ENCODE measurements at places on chromosomes 4 and X.

DNA sequence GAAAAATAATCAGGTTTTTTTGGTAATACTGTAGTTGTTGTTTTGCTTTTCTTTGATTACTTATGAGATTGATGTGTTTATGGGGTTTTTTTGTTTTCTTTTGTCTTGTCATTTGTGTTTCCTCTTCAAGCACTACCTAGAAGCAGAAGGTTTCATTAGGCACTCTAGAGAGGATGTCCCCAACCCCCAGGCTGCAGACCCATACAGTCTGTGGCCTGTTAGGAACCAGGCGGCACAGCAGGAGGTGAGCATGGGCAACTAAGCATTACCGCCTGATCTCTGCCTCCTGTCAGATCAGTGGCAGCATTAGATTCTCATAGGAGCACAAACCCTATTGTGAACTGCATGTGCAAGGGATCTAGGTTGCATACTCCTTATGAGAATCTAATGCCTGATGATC is 22.9 kb upstream of the NOCT start:
- DNase-seq = no peak

DNA sequence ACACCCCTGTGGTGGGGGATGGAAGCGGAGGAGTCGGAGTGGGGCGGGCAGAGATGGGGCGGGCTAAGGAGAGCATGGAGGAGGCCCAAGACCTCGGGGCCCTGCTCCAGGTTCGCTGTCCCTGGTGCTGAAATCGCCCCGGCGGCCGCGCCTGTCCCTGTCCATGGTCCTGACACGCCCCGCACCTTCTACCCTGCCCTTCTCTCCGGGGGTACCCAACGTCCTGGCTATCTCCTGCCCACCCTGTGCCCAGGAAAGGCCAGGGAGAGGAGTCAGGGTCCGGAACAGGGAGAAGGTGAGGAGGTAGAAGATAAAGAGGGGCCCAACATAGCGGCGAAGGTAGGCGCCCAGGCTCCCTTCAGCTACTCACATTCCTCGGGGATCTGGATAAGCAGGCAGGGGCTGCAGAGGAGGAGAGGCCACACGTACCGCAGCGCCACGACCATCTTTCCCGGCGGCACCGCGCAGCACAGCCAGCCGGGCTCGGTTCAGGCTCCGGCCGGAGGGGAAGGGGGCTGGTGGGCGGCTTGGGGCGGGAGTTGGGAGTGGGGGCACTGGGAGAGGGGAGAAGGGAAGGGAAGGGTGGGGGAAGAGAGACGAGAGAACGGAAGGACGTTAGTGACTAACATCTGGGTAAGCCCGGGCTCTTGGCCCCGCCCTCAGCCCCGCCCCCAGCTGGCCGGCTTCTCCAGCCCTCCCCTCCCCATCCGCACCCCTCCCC is 10.4 kb downstream of the L1CAM start:
- DNase-seq = peak; percentile 28

- DNase-seq = peak; percentile 63
These were observed 42.3 kb upstream of the LNX1 start for GRCh38 chr4:53633608-53634007.

- no peak for DNase-seq
These were observed 442.7 kb downstream of the RPA4 start for GRCh38 chrX:97326456-97326855.

GRCh38 chr4:83180431-83180968 is 66.0 kb upstream of the PLAC8 start:
- peak; percentile 97 for DNase-seq

- DNase-seq = no peak
These were observed at the start of gene MAGED2 for GRCh38 chrX:54807524-54808108. Gene MAGED2, plus strand, starts transcription at chrX:54807745. Its CDS starts 1,587 bp downstream, at chrX:54809332.

DNA sequence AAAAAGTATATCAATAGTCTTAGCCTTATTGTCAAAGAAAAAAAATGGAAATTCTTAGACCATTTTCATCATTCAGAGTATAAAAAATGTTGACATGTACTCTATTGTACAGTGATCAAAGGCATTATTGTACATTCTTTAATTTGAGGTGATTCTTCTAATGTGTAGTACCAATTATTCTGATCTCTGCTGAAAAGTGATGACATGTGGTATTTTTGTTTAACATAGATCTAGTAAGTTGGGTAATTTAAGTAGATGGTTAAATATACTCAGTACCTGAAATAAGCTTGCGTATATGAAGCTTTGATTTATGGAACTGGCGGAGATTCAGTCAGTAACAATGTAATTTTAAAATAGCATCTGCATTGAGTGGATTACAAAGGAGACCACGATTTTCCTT is 5.1 kb downstream of the TENM3 start:
- no peak for DNase-seq

DNA sequence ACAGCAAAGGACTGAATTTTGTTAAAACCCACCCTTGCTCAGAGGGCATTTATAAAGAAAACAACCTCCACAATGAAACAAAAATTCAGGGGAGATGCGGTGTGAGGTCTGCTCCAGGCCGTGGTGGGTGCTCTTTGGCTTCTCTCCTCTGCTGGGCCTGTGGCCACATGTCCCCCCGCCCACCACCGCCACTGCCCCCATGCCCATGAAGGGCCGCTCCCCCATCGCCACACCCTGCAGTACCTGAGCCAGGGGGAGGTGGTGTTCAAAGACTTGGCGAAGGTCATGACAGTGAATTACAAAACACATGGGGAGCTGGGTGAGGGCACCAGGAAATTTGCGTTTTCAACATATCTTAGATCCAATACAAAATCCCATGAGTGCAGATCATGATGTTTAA is 14.2 kb upstream of the CFAP299 start:
- no peak for DNase-seq

DNA sequence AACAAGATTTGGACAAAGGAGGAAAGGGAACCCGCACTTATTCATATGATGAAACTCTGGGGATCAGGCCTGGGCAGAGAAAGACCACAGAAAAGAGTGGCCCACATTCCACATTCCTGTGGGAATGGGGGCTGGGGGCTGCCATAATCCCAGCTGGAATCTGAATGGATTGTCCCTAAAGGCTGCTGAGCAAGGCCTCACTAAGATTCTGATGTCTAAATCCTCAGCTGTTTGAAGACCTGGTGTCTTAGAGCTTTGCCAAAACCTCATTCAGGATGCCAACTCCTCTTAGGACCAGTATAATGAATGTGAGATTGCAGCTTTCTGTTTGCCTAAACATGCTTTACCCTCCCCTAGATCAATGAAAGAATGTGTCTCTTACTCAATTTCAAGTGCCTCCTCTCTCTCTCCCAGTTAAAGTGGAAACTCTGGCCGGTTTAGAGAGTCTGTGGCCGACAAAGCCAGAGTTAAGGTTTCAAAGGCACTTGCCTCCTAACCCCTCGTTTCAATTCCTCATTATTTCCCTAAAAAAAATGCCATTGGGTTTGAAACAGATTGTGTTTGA is 33.3 kb upstream of the GPC4 start:
- no peak for DNase-seq

- peak; percentile 67 for DNase-seq
These were observed 75.4 kb downstream of the KDM6A start for GRCh38 chrX:44948406-44948805.

DNA sequence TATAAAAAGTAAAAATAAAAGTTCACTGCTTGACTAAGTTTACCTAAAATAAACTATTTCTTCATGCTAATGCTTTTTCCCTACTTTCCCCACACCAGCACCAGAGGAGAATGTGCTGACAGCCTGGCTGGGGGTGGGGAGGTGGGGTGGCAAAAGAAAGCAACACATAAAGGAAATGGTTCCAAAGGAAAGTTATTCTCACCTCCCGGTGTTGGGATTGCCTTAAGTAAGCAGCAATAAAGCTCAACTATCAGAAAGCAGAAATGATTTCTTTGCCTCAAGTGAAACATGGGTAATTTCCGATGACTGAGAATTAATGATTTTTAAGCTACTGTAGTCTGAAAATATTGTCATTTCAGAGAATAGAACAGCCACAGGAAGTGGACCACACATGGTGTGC is 84.5 kb upstream of the DKK2 start:
- DNase-seq = no peak

DNA sequence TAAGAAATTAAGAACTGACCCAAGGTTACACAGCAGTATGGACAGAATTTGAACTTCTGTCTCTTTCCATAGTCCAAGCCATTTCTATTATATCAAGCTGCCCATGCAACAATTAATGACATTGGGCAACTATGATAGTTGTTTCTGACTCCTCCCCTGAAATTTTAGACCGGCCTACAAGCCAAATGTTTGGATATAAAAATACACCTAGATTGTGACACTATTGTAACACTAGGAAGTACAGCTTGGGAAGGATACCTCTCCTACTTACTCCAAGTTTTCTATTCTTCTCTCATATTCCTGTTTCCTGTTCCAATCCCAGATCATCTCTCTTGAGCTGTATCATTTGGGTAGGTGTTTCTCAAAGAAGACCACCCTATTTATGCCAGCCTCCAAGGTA is 43.5 kb downstream of the RCHY1 start:
- no peak for DNase-seq

DNA sequence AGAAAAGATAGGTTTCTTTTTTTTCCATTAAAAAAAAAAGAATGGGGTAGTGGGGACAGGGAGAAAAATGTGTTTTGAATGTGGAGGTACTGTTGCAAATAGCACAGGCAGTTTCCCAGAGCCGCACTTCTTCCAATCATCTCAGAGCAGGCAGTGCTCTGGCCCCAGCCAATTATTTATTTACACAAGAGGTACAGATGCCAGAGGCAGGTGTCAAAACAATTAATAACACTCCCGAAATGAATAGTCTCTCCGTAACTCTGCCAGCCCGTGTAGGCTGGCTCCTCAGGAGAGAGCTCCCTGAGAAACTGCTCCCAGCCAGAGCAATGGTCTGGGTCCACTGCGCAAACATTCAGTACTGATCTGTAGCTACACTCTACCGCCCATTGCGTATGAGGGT is 130.8 kb upstream of the IL1RAPL2 start:
- DNase-seq = no peak

DNA sequence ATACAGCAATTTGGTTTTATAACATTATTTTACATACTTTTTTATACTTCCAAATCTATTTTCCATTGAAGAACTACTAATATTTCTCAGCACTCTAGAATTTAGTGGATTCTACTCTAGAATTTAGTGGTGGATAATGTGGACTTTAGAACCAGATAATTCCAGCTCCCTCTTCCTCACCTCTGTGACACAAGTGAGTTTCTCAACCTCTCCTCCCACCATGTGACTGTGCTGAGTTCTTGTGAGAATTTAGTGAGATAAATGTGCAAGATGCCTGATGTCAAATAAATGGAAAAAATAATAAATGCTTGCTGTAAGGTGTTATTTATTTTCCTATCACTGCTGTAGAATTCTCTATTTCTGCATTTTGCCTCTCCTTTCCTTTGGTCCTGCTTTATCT is 107.3 kb downstream of the CPEB2 start:
- no peak for DNase-seq

DNA sequence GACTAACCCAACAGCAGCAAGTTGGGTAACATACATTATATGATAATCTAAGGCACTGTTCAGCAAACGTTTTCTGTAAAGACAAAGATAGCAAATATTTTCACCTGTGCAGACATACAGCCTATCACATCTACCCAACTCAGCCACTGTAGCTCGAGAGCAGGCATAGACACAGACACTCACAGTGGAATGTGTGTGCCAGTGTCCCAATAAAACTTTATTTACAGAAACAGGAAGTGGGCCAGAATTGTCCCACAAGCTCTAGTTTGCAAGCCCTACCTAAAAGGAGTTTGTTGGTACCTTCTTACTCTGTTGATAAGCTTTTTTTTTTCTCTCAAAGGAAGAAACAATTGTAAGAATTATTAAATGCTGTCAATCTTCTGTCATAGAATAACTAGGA is 11.9 kb upstream of the FAM9A start:
- no peak for DNase-seq

GRCh38 chrX:40875476-40875875 is 140.1 kb upstream of the MED14 start:
- no peak for DNase-seq

DNA sequence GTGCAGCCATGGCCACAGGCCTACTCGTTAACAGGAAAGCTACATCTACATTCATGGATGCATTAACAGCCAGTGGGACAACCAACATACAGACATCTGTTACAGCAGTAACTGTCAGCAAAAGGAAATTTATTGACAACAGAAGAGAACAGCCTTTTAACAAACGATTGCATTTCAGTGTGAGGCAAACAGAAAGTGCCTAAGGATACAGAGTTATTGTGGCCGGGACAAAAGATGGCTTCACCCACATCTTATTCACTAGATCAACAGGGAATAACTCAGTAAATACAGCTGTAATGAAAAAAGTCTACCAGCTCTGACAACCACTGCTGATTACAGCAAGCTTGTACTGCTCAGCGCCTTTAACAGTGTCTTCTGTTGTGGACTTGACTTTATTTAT is 61.5 kb upstream of the TBL1X start:
- DNase-seq = no peak

GRCh38 chrX:11351375-11352295 is 58.4 kb downstream of the AMELX start:
- DNase-seq = no peak

DNA sequence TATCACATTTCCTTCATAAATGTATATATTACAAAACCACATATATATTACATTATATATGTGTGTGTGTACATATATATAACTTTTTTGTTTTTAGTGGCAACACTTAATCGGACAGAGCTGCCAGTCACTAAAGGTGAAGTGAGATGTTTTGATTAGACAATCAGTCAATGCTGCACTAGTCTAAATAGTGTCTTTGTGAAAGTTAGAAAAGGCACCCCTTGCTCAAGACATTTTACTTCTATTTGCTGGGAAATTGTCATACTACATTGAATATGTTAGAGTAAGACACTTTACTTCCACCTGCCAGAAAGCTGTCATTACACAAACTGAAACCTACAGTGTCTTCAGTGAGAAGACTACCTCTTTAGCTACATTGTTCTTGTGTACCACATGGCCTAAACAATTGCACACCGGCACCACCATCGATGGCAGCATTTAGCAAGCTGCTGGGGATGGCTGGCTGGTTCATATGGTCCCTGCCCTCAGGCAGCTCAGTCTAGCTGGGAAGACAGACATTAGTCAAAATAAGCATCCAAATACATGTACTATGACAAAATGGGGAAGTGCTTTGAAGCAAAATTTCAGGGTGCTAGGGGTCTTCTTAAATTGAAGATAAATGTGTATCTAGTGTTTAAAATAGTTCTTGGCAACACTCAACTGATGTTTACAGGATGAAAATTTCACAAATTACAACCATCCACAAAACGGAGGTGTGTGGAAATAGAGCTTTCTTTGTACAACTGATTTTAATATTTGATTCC is 148.1 kb upstream of the GATB start:
- no peak for DNase-seq

DNA sequence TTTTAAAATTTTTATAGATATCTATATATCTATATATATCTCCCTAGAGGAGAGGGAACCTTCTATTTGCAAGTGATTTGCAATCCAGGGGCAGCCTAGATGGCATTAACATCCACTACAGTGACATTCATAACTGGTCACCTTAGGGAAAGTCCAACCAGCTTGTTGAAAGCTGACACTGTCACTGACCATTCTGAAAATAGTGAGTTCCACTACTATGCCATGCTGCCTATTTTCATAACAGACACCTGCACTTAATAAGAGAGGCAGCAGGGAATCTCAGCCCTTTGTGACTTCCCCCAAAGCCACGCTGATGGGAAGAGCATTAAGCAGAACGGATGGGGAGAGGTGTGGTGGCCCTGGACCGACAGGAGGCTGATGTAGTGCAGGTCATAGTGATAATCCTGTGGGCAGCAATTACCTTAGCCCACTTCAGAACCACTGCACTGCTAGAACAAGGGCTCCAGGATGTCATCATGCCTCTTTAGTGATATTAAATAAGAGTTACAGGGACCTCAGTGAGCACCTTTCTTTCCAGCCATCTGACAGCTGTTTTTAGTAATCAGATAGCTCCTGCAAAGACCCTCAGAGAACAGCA is 51.3 kb downstream of the GPRIN3 start:
- DNase-seq = no peak

- DNase-seq = peak; percentile 17
These were observed 15.5 kb downstream of the SPRY1 start for GRCh38 chr4:123412091-123412505.
